Epithelial cell of alveolus of lung (primary cell): ENCODE measurements at places on chromosomes 13 and 19. TPM values are rescaled to one million over a fixed set of nuclear protein-coding genes. Genes with fewer than 3 reads are reported as not detected.

Gene PTPRS
- 100 and 163 TPM in 2 replicates for total RNA-seq

Gene ICAM4
- 3.4 and 9.3 TPM in 2 replicates for total RNA-seq

Gene CBARP
- 1.9 and 4.5 TPM in 2 replicates for total RNA-seq

Gene DHPS
- 62.4 and 124 TPM in 2 replicates for total RNA-seq

Gene TMEM238
- 0.39 TPM in 1 of 2 replicates, not detected in the other for total RNA-seq

Gene NBEA
- total RNA-seq: 1.8 and 1.9 TPM in 2 replicates

Gene IFNL4
- total RNA-seq: not detected in 2 replicates

Gene KIR2DL3
- total RNA-seq: not detected in 2 replicates

Gene APOC1
- 10.3 and 57.2 TPM in 2 replicates for total RNA-seq

Gene ADGRE2
- total RNA-seq: 5.2 and 6.1 TPM in 2 replicates

Gene PRR20D
- not detected in 2 replicates for total RNA-seq

Gene ZNF699
- total RNA-seq: 12.0 and 12.6 TPM in 2 replicates

Gene NLRP5
- total RNA-seq: not detected in 2 replicates

Gene SELENOV
- total RNA-seq: not detected in 2 replicates

Gene IGSF23
- not detected in 2 replicates for total RNA-seq

Gene ZNF439
- 1.4 and 9.3 TPM in 2 replicates for total RNA-seq

Gene ZNF284
- 2.1 and 7.8 TPM in 2 replicates for total RNA-seq

Gene NEK5
- not detected in 2 replicates for total RNA-seq

Gene TNFRSF19
- 55.3 and 223 TPM in 2 replicates for total RNA-seq

Gene PNMA8C
- total RNA-seq: under 0.01 TPM in 1 of 2 replicates, not detected in the other
